Activated effector memory CD4-positive, alpha-beta T cell treated with anti-CD3 and anti-CD28 coated beads, Interleukin-2, amount 50 U/mL, for 16 hours (primary cell): ENCODE measurements at places on chromosomes 7 and 10.

- no peak for DNase-seq
These were observed 30.6 kb upstream of the RHOBTB1 start for GRCh38 chr10:60974463-60975149.

DNA sequence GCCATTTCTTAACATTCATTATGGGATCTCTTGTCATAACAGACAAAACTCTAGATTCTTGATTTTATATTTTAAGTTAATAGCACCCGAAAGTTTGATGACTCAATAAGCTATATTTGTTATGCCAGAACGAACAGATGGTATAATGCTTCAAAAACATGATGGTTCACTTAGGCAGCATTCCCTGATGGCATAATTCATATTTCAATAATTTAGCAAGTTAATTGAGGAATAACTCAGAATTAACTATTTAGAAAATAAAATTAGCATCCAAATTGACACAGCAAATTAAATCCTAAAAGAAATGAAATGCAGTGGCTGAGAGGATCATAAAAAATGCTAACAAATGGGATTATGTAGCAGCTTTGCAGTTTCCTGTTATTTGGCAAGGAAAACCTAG is 260.8 kb upstream of the MBL2 start:
- DNase-seq: no peak

GRCh38 chr7:142158736-142159496 is 47.4 kb downstream of the MGAM2 start:
- DNase-seq: no peak

GRCh38 chr10:123284022-123284421 is 129.8 kb downstream of the BUB3 start:
- no peak for DNase-seq

DNA sequence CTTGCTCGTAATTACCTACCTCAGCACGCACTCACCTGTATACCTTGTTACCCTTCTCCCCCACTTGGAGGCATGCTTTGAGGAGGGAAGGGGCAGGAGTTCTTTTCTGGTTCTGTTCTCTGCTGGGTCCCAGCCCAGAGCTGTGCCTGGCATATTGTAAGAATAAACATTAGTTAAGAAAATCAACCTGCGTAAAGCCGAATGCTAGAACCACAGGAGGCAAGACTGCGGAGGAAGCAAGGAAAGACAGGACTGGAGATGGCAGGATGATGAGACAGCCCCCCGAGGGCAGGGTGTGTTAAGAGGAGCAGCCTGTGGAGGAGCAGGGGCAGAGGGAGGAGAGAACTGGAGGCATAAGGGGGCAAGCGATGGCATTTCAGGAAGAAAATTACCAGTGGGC is 9.5 kb downstream of the C10orf53 start:
- no peak for DNase-seq

DNA sequence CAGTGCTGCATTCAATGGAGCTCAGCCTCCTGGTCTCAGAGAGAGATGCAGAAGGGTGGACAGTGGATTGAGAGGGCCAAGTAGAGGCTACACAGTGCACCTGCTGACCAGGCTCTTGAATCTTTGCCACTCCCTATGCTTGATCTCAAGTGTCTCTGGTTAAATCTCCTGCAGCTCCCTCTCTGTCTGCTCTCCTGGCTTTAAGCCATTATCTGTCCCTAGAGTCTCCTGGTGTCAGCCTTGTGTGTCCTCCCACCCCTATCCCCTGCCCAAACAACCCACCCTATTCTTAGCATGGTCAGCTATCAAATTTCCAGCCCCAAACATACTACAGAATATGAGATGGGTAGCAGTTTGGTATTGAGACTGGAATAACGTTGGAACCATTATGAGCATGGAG is 479.3 kb upstream of the CELF2 start:
- DNase-seq: no peak

GRCh38 chr10:33385015-33385414 is 50.5 kb upstream of the NRP1 start:
- DNase-seq: no peak

GRCh38 chr7:87144173-87144657 is 8.0 kb upstream of the DMTF1 start:
- DNase-seq: no peak

DNA sequence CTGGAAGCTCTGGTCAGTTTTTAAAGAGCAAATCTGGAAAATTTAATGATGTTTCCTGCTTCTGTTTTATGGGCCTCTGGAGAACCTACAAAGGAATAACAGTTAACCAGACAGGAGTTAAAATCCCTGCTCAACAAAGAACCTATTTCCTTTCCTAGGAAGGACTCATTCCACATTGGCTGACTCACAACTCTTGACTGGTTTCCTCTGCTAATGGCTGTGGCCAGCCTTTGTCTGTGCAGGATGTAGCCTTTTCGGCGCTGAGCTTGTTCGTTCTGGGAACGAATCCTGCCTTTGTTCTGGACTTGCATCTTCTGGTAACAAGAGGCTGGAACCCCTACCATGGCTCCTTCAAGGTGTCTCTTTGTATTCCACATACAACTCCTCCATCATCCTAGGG is 112.8 kb upstream of the PDCD4 start:
- DNase-seq: no peak

GRCh38 chr10:22604344-22605126 is 109.8 kb downstream of the PIP4K2A start:
- DNase-seq: no peak

GRCh38 chr10:95767884-95768556 is 12.1 kb downstream of the ENTPD1 start:
- no peak for DNase-seq

GRCh38 chr10:133024704-133025557 is 62.8 kb upstream of the ADGRA1 start:
- DNase-seq: no peak

- no peak for DNase-seq
These were observed 140.8 kb downstream of the DGKB start for GRCh38 chr7:14761510-14762296.

DNA sequence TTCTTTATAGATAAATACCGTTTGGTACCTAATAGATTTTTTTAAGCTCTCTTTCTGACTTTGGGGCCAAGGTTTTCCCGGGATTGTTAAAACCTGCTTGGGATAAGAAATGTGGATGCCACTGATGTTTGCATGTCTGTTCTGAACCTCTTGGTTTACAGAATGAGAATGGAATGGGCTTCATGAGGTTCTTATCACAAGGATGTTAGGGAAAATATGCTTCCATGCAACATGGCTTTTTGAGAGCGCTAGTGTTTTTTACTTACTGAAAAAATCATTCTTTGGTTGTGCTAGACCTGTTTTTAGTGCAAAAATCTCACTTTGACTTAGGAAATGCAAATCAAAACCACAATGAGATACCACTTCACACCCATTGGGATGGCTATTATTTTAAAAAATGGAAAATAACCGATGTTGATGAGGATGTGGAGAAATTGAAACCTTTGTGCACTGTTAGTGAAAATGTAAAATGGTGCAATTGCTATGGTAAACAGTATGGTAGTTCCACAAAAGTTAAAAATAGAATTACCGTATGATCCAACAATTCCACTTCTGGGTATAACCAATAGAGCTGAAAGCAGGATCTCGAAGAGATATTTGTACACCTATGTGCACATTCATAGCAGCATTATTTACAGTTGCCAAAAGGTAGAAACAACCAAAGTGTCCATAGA is 38.9 kb downstream of the TSPAN14 start:
- DNase-seq: no peak
